NCI-H2029 treated with DMSO at 0.1 percent for 48 hours (cell line): ENCODE measurements at places on chromosomes 2 and 18.
A peak's percentile ranks its signal among the peaks of the same experiment; 100 is the strongest.

DNA sequence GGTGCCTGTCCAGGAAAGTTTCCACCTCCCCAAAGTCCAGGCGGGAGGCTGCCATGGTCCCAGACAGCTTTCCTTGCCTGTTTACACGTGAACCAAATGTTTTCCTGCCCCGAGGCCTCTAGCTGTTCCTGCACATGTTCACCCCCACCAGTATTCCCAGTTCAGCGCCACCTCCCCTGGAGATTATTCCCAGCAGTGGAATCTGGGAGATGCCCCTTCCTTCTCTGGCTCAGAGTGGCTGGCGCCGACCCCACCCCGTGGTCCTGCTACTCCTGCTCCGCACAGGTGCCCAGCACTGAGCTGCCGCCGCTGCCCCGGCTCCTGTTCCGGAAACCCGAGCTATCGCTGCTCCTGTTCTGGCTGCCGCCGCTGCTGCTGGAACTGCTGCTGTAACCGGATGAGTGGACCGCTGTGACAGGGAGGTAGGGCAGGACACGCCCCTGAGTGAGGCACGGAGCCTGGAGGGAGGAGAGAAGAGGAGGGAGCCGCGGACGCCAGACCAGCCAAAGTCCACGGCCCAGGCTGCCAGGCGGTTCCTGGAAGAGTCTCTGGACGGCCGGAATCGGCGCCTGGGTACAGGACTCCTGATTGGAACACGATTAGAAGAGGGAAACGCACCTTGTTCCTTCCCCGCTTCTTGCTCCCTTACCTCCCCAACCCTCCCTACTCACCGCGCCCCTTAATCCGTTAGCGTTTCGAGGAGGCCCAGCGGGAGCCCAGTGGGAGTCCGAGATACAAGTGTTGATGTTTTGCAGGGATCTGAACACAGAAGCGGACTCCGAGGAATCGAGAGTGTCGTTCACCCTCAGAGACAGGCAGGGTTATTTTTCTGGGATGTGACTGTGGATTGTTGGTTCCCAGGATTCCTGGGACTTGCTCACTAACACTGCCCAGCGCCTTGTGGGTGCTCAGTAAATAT lies at the start of gene PDE11A:
Gene PDE11A (minus strand): TSS at position 395 of the 919 bp plus-strand sequence. CDS start 340 bp downstream, at position 55.
- DNase-seq: peak; percentile 89

GRCh38 chr2:7539760-7540159 lies 622.5 kb downstream of the RNF144A start:
- DNase-seq: no peak

- no peak for DNase-seq
These were observed 301.3 kb downstream of the EPHA4 start for GRCh38 chr2:221270806-221271205.

DNA sequence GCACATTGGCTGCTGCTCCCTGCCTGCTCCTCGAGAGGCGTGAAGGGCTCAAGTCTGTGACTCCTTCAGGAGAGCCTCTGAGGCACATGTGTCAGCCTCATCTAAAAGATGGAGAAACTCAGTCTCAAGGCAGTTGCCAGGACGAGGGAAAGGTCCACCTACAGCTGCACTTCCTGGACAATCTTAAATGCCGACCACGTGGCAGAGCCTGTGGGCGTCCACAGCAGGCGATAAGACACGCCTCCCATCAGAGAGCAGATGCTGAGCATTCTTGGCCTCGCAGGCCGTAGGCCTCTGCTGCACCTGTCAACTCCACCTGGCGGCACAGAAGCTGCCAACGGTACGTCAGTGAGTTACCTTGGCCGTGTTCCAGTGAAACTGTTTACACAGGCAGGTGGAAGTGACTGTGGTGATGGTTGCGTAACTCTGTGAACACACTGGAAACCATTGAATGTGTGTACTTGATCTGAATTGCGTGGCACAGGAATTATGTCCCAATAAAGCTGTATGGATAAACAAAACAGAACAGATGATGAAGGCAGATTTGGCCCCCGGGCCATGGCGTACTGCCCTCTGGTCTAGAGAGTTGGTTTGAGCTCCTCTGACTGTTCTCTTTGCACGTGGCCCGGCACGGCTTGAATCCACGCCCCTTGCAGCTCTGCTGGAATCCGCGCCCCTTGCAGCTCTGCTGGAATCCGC lies 114.5 kb downstream of the RNF144A start:
- DNase-seq: peak; percentile 94

- DNase-seq: no peak
These were observed 228.7 kb upstream of the SIX2 start for GRCh38 chr2:45237850-45238542.

- DNase-seq: peak; percentile 51
These were observed 576 bp downstream of the NYAP2 start for GRCh38 chr2:225400060-225400511.

GRCh38 chr2:152585830-152586484 lies 131.3 kb downstream of the PRPF40A start:
- DNase-seq: no peak

DNA sequence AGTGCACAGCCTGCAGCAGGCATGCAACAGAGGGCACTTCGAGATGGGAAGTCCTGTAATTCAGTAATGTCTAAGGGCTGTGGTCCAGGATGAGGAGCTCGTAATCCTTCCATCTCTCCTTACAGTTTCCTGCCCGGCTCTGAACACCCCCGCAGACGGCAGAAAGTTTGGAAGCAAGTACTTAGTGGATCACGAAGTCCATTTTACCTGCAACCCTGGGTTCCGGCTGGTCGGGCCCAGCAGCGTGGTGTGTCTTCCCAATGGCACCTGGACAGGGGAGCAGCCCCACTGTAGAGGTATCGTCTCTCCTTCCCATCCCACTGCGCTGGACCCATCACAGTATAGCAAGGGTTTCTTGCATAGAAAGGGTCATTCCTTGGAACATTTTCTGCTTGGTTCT lies 26.7 kb downstream of the FBLN7 start:
- DNase-seq: no peak

DNA sequence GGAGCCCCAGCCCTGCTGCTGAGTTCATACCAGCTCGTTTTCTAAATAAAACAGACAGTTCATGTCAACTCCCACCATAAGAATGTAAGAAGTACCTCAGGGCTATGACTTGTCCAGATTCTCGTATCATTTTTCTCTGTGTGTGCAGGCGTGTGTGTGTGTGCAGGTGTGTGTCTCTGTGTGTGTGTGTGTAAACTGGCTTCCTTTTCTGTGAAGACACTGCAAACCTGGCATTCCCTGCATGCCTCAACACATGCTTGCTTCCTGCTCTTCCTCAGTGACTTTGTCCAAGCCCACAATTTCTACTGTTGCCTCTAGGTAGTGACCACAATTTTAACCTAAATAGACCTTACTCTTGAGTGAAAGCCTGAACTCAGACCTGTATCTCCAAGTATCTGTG lies 879.0 kb downstream of the SLC4A3 start:
- no peak for DNase-seq

DNA sequence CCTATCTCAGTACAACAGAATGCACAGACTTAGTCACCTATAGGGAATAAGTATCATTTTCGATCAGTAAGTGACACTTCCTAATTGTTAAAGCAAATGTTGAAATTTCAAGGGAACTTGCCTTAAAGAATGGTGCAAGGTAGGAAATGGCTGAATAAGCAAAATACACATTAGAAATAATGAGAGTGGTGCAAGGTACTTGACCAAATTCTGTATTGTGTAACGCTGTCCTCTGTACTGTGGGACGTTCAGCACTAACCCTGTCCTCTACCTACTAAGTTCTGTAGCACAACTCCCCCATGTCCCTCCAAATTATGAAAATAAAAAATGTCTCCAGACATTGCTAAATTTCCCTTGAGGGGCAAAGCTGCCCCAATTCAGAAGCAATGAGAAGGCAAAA lies 19.4 kb downstream of the MMADHC start:
- DNase-seq: no peak

DNA sequence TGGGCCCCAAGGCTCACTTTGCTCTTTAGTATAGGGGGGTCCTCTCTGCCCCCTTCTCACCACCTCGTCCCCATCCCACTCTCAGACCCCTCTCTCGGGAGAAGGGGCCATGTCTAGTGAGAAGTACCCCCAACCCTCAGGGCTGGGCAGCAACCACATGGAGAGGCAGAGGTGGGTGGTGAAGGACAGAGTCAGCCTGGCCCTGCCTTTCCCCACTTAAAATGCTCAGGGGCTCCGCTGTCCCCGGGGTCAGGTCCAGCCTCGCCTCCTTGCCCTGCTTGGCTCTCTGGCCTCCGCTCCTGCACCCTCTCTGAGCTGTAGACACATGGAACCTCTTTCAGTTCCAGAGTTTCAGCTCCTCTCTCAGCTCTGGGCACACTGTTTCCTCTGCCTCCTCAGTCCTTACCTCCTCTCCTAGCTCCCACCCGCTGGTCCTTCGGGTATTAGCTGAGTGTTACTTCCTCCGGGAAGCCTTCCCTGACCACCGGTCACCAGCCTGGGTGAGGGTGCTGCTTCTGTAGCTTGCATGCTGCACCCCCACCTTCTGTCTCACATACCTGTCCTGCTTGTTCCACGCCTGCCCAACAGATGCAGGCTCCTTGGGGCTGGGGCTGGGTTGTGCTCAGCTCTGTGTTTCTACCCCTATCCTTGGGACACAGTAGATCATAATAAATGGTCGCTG lies 79.5 kb upstream of the OTOF start:
- no peak for DNase-seq

GRCh38 chr2:65128297-65129190 lies 1.4 kb downstream of the RAB1A start:
- no peak for DNase-seq

DNA sequence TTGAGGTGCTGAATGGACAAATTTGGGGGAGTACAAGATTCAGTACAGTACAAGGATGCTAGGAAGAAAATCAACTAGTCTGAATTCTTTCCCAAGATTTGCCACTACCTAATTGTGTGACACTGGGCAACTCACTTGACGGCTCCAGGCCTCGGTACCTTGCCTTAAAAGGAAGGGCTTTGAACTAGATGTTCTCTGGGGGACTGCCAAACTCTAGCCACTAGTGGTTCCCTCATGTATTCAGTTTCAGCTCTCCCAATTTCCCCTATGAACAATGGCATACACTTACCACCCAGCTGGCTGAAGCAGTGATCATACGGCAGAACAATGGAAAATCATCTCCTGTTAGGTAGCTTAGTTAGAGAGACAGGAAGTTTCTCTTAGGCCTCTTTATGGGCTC lies 73.4 kb downstream of the VWC2L start:
- peak; percentile 96 for DNase-seq

DNA sequence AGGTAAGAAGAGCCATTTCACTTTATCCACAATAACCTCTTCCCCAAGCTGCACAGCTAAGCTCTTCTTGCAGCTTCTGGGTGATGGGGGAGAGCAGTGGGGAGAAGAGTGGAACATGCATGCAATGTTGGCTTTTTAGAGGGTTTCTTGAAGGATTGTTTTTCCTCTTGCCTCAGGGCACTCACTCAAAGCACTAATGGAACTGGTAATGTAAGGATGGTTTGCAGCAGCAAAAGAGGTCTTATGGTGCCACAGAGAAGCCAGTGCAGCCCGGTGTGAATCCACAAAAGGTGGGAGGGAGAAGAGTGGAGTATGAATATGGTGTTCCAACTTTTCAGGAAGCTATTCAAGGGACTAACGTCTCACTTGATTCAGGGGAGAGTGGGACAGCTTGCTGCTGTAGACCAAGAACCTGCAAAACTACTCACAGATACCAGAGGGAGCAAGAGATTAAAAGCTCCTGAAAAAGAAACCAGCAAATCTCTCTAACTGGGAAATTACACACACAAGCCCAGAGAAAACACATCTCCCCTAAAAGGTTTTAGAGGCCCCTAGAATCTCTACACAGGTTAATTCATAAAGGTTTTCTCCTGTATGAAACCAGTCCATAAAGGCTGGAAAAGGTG lies 116.4 kb downstream of the CHN1 start:
- no peak for DNase-seq

DNA sequence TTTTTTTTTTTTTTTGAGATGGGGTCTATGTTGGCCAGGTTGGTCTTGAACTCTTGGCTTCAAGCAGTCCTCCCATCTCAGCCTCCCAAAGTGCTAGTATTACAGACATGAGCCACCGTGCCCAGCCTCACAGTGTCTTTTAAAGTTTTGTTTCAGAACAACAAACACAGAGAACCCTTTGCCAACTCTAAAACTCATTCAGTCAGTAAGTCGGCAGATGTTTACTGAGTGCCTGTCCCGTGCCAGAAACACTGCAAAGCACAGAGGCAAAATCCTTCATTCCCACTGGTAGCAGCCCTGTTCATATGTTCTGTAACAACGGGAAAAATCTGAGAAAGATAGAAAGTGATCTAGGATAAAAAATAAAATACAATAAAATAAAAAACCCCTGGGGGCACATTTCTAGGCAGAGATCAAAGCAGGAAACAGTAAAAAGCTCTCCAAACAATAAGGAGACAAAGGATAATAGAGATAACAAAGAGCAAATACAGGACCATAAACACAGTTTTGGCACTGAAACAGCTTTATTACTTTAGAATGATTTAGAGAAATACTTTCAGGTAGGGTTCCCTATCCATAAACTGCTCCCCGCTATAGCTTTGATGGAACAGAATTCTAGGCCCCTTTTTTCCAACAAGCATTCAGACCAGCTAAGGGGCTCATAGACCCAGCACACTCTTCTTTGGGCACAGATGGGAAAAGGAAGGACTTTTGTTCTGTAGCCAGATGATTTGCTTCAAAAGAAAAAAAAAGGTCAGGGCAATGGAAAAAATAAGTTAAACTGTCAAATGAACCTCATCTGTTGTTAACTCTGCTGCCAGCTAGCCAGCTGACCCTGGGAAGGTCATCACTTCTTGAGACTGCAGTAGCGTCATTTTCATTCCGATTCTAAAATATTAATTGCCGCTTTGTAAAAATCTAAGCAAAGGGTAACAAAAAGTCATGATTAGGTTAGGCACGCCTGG lies 212.3 kb downstream of the CDH20 start:
- DNase-seq: no peak

DNA sequence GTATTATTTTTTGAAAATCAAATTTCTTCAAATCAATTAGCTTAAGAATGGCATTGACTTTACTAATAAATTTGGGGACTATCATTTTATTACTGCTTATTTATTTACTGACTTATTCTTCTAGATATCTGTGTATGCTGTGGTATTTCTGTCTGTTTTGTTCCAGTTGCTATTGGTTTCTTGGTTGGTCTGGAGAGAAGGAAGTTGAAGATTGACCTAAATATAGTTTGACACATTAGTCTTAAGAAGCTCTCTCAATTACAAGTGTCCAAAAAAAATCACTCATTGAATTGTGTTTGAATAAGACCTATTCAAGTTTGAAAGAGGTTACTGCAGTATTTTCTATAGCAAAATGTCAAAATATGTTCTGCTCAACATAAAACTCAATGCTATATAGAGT lies 153.3 kb upstream of the KYNU start:
- no peak for DNase-seq

DNA sequence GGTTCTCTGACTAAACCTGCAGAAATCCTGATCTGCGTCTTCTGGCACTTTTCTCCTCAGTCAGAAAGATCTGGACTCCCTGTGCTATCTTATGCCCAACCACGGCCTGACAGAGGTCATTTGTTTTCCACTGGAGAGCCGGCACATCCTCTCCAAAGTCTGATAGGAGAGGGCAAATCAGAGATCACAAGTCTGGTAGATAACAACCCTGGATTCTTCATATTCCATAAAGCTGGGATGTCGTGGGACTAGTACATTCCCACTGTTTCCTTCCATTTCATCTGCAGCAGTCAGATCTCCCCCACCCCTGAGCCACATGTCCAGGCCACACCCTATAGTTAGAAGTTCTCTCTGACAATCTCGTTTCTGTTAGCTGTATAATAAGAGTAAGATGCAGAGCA lies 157.0 kb downstream of the MGAT5 start:
- DNase-seq: no peak
